ENCODE measurements at places on chromosomes 6 and 20.
A peak's percentile ranks its signal among the peaks of the same experiment; 100 is the strongest.

DNA sequence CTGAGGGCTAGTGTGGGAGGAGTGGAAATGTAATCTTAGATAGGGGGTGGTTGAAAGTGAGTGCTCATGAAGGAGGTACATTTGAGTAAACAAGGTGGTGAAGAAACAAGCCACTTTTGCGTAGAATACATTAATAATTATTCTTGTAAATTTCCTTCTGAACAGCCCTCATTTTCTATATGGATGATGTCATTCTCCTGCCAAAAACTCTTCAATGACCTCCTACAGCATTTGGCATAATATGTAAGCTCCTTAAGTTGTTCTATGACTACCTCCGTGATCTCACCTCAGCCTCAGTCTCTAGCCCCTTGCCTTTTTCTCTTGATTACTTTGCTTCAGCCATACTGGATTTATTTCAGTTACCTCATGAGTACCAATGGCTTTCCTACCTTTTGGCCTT is 14.0 kb upstream of the SNAP91 start:
- no peak for DNase-seq

DNA sequence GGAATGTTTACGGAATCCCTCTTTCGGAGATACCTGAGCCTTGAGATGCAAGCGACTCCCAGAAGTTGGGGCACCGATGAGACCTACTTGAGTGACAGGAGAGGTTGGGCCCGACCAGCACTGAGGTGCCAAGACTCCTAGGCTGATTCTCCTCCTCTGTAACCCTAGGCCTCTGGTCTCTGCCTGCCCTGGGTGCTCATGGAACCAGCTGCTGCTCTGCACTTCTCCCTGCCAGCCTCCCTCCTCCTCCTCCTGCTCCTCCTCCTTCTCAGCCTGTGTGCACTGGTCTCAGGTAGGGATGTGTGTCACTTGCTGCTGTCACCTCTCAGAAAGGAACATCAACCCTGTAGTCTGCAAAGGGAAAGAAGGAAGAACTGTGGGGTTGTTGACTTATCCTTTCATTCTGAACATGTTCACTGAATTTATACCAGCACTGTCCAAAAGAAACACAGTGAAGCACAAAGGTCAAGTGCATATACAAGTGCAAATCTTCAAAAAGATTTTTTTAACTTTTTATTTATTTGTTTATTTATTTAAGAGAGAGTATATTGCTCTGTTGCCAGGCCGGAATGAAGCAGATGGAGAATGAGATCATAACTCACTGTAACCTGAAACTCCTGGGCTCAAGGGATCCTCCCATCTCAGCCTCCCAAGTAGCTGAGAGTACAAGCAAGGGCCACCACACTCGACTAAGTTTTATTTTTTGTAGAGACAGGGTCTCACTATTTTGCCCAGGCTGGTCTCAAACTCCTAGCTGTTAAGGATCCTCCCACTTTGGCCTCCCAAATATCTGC is 913 bp downstream of the BTN2A2 start:
- DNase-seq, result peak; percentile 78

GRCh38 chr20:64142590-64142989 is 21.7 kb upstream of the MYT1 start:
- DNase-seq, result no peak

GRCh38 chr6:143677891-143678791 is at the start of gene PHACTR2:
TSS of gene PHACTR2 (plus strand) at chr6:143677965. CDS start at chr6:143678164, 199 bp downstream.
- peak; percentile 81 for DNase-seq

DNA sequence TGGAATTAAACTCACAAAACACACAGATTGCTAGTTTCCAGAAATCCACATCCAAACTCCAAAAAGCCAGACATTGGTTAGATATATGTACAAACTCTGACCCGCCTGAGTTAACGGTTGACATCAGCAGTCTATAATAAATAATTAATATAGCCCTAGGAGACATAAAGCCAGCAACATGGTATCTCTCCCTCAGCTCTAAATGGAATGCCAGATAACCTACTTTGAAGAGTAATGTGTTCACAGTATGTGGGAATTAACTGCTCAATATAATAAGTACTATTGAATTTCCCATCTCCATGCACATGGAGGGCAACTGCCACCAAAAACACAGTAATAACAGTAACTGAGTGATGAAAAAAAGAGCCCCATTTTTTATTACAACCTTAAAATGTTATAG is 383.2 kb downstream of the CD83 start:
- no peak for DNase-seq

DNA sequence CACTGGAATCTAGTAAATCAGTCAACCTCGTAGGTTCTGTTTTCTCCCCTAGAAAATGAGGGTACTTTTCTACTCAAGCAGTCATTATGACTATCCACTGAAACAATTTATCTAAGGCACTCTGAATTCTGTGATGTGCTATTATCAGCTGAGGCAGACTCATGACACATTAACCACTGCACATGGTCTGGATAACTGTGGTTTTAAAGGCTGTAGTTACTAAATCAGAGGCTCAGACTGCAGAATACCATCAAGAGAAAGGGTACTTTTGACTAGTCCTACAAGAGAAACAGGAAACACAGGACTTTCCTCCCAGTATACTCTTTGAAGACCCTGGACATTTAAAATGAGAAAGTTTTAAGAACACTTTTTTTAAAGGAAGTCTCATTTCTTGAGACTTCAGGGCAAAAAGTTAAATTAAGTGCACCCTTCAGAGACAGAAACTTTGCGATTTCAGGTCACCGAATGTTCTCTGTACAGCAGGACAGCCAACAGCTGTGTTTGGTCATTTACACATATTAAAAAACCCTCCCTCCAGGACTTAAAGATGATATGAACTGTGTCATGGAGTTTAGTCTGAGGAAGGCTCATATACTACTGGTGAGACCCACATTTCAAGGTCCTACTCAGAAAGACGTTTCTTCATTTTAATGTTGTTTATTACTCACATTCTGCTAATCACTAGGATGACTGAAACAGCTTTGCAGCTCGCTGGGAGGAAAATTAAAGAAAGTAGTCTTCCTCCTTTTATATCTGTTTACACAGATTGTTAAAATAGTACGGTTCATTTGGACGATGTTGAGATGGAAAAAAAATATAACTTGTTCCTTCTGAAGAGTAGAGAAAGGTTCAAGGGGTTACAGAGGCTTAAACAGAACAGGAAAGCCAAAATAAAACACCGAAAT is 19.9 kb downstream of the ATXN1 start:
- DNase-seq, result peak; percentile 95

DNA sequence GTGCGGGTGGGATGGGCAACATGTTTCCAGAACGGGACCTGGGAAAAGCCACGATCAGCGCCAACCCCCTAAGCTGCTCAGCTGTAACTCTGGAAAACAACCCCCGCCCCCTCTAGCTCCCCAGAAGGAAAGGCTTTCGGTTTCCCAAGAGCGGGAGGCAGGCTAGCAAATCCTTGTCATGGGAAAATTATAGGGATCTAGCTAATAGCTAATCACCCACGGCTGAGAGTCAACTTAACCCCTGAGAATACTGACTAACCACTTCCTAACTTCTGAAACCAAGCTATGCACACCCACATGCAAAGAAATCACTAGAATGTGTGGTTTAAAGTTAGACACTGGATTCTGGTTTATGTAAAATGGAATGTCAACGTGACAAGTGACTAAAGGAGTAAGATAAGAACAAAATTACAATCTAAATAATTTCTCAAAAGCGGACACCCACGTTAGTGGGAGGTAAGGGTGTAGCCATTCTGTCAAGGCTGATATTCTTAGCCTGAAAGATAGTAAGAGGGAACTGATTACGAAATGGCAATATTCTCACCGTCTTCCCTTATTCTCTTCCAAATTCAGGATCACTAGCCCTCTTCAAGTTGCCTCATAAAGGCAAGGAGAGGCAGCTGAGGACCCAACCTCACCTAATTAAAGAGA is 20.1 kb downstream of the JAG1 start:
- peak; percentile 91 for DNase-seq

DNA sequence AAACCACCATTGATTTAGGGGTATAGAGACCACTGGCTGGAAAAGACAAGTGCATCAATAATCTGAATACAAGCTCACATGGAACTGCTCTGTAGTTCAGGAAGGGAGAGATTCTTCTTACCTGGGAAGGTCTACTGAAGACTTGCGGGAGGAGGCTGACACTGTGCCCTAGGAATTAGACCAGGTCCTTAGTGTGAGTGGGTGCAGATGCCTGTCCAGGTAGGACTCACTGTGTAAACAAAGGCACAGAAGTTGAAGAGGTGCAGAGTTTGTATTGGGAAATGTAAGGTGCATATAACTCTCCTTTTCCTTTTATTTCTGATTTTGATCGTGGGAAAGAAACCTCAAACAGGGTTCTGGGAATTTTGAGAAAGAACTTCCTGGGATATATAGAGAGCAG is 66.8 kb downstream of the DAAM2 start:
- DNase-seq, result no peak

- DNase-seq, result no peak
These were observed 28.3 kb upstream of the KIF3B start for GRCh38 chr20:32249030-32249738.

DNA sequence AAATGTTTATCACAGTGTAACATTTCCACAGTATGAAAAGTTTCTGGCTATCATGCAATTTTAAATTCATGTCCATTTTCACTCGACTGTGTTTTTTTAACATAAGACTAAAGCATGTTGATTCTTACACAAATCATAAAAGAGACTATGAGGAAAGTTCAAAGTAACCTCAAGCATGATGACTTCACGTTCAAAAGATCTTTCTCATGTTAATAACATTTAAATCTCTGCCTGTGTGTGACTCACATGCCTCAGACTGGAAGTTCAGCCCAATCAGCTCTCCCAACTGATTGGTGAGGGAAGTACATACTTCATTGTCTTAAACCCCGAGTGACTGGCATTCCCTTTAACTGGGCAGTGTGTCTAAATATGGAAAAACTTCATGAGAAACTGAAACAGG is 37.4 kb downstream of the ATXN1 start:
- DNase-seq, result peak; percentile 96

GRCh38 chr20:38804682-38805501 is 605 bp upstream of the PPP1R16B start:
- DNase-seq, result no peak

GRCh38 chr6:446418-447366 is 55.1 kb downstream of the IRF4 start:
- DNase-seq, result no peak

DNA sequence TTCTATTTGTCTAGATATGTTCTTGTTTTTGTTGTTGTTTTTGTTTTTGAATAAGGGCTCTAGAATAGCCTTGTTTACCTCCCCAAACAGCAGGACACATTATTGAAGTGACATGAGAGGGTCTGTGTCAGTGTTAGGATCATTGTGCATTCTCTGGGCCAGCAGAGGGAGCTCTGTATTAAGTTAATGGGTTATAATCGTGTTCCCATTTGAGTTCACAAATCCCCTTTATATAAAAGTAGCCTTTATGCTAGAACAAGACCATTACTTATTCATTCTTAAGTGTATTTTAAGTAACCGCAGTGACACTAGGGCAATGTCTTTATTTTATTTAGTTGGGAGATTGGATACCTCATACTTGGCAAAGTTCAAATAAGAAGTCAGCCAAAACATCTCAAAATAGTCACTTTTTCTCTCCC is 44.8 kb downstream of the STK4 start:
- peak; percentile 75 for DNase-seq

- DNase-seq, result no peak
These were observed 9.1 kb downstream of the MICA start for GRCh38 chr6:31412506-31412905.

DNA sequence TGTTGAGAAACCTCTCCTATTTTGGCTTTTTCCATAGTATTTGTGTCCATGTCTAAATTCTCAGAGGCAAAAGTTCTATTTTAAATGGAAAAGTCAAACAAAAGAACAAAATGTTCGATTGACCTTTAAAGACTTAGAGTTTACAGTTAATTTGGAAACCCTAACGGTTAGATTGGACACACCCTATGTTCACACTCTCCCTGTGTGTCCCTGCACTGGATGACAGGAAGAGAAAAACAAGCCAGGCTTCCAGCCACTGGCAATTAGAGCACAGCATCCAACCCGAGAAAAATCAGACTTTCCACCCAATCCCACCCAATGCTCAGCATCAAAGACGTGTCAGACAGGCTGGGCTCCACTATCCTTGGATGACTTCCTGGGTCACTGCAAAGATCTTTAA is 241.3 kb downstream of the TBXT start:
- DNase-seq, result no peak

GRCh38 chr20:56519551-56519950 is 5.0 kb upstream of the FAM209A start:
- DNase-seq, result no peak

- DNase-seq, result no peak
These were observed 99.5 kb downstream of the KLHL32 start for GRCh38 chr6:97023982-97024381.

- DNase-seq, result no peak
These were observed 262.0 kb downstream of the BMP7 start for GRCh38 chr20:57004416-57004815.

- no peak for DNase-seq
These were observed 92.3 kb downstream of the EDN3 start for GRCh38 chr20:59392736-59393135.

DNA sequence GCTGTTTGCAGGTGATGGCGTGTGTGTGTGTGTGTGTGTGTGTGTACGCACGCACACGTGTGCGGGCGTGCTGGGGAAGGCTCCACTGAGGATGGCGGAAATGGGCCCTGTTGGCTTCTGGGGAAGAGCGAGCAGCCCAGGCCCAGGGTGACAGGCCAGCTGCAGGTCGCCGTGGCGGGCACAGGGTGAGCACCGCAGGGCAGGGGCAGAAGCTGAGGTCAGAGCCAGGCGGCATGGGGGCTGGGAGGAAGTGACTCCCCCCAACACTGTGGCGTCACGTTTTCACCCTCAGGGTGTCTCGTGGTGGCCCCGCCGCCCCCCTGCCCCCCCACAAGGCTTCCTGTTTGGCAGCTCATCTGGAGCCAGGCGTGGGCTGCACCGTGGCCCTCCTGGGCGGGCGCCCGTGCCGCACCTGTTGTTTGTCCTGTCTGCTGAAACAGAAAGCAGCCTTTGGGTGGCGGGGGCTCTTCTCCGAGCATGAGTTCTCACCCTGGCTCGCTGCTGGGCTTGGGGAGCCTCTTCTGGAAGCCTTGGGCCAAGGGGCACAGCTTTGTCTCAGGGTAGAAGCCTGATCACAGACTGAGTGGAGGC is 7.1 kb downstream of the RBM38 start:
- no peak for DNase-seq

GRCh38 chr6:136550045-136550329 is 235 bp downstream of the MAP7 start:
- no peak for DNase-seq

DNA sequence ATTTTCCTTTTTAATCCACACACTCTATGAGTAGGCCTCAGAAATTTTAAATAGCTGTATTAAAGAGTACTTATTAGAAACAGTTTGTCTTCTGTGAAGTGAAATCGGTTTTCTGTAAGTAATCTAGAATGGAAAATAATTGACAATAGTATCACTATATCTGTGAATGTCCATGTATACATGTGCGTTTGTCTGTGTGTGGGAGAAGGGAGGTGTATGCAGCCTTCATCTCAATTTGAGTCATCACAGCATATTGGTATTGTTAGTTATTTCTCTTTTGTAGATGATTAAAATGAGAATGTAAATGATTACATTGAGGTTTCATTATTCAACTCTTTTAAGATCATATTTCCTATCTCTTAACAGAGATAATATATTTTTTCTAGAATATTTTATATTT is 206.0 kb downstream of the EYS start:
- DNase-seq, result no peak

All from fibroblast of mammary gland (primary cell).